ENCODE measurements at places on chromosomes 3 and 15. TPM values are rescaled to one million over a fixed set of nuclear protein-coding genes. Genes with fewer than 3 reads are reported as not detected.

DNA sequence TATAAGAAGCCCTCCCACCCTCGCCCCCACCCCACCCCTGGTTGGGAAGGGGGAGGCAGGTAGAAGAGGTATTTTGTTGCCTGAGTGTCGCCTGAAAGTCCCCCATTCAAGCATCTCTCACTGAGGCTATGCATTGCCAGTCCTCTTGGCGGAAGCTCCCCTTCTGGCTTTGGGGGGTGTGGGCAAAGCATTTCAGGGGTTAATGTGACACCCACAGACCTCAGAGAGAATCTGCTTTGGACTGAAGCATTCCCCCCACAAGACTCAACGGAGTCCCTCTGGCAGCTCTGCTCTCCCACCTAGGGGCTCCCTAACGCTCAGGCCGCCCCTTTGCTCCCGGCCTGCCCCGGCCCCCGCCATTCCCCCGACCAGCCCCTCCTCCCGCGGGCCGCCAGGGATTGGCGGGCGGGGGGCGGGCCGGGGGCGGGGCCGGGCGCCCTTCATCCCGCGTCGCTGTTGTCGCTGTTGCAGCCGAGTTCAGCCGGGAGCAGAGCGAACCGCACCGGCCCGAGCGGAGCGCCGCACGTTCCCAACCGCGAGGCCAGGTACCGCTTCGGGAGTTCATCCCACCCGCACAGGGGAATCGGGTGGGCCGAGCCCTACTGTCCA, at the start of gene SLC38A3:
SLC38A3 (plus strand) TSS at position 468 of the 609 bp plus-strand sequence. CDS start 8,929 bp downstream, outside the sequence.
- DNase-seq, result no peak
- peak within 1 kb of the TSS; percentile 34 for H3K4me3 ChIP-seq
- H3K27ac ChIP-seq, result no peak within 1 kb of the TSS

DNA sequence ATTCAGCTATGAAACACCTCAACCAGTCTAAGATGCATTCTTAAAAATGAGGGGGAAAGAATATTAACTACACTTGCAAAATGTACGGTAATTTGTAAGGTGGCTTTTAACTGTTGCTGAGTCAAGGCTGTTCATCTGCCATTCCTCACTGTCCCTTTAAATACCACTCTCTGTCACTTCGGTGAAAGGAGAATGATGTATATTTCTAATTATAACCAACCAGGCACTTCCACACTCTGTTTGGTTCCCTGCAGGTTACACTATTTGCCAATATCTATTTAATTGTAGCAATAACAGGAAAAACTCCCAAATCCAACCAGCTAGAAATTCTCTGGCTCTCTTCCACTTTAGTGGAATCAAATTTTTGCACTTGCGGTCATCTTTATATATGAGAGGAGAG, 70.5 kb upstream of the SLCO3A1 start:
- H3K27me3 ChIP-seq, result peaks cover 4% of the 10 kb centered on the region
- no peak overlapping the region for H3K27ac ChIP-seq
- no peaks in the 10 kb centered on the region for H3K36me3 ChIP-seq
- H3K4me3 ChIP-seq, result no peak overlapping the region

Gene SCAANT1
- not detected for total RNA-seq

DNA sequence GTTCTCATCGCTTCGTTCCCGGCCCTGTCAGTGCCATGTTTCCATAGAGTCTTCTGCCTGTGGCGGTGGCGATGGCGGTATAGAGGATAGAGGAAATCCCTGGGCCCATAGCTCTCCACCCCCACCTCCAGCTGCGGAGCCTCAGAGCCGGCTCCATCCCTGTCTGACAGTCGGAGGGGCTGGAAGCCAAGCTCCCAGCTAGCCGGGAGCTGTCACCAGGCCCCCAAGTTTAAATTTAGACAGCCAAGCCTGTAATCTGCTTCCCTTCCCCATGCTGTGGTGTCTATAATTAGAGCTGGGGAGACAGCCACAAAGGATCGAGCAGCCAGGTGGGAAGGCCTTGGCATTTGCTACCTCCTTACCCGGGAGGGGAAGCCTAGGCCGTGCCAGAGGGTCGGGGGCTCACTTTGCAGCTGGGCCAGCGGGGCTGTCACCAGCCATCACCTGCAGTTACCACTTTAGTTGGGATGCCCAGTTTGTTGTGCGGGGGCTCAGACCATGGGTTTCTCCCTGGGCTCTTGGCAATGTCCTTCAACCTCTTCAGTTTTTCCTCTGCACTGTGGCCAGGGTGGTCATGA, 56.3 kb upstream of the SEC13 start:
- H3K4me3 ChIP-seq, result no peak overlapping the region
- H3K36me3 ChIP-seq, result no peaks in the 10 kb centered on the region
- DNase-seq, result no peak
- 0 out of 2 replicates have a peak, but pooled peaks cover 5% of the 10 kb centered on the region for H3K27me3 ChIP-seq

DNA sequence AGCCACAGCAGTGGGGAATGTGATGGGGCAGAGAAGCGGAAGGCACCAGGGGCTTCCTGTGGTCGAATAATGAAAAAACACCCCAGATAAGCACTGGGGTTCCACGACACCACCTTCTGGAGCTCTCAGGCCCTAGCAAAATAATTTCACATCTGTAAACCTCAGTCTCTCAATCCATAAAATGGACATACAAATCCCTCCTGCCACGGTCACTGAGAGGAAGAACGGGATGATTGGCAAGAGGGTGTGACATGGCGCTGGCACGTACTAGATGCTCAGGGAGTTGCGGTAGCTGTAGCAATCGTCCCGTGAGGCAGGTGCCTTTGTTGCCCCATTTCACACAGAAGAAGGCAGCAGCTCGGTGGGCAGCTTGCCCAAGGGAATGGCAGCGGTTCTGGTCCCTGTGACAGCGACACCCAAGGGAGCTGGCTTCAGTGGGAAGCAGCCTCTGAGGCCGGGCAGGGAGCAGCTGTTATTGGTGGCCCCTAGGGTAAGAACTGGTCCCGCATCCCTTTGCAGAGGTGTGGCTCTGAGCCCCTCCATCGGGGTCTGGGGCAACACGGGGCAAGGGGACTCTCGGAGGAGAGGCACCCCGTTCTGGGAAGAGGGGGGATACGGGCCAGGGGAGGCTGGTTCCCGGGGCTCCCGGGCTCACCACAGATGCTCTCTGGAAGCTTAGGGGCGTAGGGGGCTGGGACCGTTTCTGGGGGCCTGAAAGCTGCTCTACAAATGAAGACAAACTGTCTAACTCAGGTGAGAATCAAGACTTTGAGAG, 114.0 kb upstream of the ALDH1A3 start:
- peaks cover 9% of the 10 kb centered on the region for H3K4me1 ChIP-seq
- no peak overlapping the region for H3K4me3 ChIP-seq
- H3K27ac ChIP-seq, result no peak overlapping the region
- H3K36me3 ChIP-seq, result no peaks in the 10 kb centered on the region
- no peak for DNase-seq
